ENCODE measurements at places on chromosomes 6 and 20.
A peak's percentile ranks its signal among the peaks of the same experiment; 100 is the strongest.

- DNase-seq: no peak
These were observed 112.0 kb upstream of the BEND6 start for GRCh38 chr6:56842686-56843475.

DNA sequence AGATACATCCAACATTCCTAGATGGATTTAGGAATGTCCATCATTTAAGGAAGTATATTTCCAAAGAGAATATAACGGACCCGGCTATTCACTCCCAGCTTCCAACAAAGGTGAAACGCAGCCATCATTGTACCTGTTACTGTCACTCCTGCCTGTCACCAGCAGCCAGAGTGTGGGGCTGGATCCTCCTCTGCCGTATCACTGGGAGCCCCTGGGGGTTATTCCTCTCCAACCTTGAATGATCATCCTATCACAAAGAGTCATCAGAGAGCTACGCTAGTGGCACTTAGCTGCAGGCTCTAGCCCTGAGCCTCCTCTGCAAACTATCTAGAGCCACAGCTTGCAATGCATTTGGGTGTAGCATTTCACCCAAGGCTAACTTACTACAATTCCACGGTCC is 73.6 kb upstream of the NHSL1 start:
- no peak for DNase-seq

GRCh38 chr6:50437901-50438300 is 275.4 kb upstream of the TFAP2D start:
- no peak for DNase-seq

GRCh38 chr20:6707321-6707831 is 60.1 kb upstream of the BMP2 start:
- no peak for DNase-seq

DNA sequence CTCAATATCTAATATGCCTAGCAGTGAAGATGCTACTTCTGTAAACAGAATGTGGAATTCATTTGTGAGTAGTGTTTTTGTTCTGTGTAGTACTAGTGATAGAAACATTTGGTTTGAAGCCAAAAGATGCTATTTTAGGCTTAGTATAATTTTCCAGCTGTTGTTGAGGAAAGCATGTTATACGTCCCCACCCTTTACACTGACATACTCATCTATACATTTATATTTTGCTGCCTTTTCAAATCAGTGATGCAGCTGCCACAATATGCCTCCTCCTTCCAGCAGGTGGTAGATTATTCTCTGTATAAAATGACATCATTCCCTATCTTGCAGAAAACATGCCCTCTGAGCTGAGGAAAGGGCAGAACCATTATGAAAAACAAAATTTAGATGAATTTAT is 1217.6 kb upstream of the GJE1 start:
- no peak for DNase-seq

DNA sequence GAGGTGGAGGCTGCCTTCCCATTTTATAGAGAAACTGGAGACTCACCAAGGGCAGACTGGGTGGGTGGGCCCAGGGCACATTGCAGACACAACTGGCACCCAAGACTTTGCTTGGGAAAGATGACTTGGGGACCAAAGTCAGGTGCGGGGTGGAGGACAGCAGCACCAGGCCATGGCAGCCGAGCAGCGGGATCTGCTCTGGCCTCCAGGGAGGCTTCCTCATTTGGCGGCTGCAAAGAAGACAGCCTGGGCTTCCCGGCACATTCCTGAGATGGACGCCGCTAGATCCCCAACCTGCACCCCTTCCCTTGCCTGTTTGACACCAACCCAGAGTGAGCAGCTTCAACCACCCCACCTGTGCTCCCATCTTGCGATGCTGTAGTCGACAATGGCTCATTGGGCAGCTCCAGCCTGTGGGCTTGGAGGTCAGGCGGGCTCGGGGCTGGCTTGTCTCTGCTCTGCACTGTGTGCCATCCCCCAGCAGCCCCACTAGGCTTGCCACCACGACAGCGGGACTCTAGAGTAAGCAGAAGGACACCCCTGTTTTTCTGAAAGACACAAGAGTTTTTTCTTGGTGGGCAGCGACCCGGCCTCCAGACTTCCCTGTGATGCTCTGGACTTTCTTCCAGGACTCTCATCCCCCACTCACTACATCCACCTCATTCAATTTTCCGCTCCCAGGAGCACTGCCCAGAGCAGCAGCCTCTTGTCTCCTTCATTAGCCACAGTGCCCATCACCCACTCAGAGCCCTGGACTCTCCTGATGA is 184.9 kb upstream of the CST7 start:
- DNase-seq: no peak

- no peak for DNase-seq
These were observed 39.4 kb downstream of the TFAP2A start for GRCh38 chr6:10375391-10375969.

- DNase-seq: no peak
These were observed 10.3 kb upstream of the MAS1 start for GRCh38 chr6:159880412-159880975.

DNA sequence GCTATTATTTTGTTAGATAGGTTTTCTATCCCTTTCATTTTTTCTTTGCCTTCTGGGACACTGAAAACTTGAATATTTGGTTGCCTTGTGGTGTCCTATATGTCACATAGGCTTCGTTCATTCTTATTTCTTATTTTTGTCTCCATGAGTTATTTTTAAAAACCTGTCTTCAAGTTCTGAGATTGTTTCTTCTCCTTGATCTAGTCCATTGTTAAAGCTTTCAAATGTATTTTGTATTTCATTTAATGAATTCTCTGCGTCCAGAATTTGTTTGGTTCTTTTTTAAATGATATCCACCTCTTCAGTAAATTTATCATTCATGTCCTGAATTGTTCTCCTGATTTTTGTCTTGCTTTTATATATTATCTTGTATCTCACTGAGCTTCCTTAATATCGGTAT is 243.2 kb upstream of the BMP2 start:
- no peak for DNase-seq

DNA sequence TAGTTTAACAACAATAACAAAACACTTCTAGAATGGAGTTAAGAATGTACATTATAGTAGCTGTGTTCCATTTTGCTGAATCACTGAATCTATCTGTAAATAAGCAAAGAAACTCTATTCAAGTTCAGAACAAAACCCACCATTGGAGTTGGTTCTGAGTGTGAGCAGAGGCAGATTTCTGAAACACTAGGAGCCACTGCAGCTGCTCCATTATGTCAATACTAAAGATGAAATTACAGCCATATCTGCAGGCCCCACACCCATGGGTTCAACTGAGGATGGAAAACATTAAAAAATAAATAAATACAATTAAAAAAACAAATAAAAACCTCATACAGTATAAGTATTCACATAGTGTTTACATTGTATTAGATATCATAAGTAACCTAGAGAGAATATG is 91.0 kb downstream of the REPS1 start:
- no peak for DNase-seq

- DNase-seq: no peak
These were observed 5.9 kb downstream of the HCRTR2 start for GRCh38 chr6:55180258-55180657.

GRCh38 chr6:44556046-44556445 is 168.5 kb downstream of the CDC5L start:
- no peak for DNase-seq

GRCh38 chr6:4336778-4337442 is 201.5 kb upstream of the ECI2 start:
- no peak for DNase-seq

- no peak for DNase-seq
These were observed 7.0 kb downstream of the MUC21 start for GRCh38 chr6:30990422-30991086.

DNA sequence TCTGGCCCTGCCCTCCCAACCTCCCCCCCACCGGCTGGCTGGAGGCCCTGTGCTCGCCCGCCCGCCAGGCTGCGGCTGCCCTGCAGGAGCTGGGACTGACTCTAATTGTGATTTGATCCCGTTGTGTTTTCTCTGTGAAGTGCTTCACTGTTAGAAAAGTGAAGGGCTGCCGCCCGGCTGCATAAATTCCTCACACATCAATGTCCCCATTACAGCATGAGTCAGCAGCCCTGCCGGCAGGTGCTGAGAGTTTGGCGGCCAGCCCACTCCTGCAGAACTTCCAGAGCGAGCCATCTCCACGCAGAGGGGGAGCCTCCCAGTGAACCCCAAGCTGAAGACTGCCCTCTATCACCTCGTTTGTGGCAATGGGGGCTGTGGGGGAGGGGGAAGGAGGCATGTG is 137.9 kb downstream of the DLL1 start:
- DNase-seq: no peak

DNA sequence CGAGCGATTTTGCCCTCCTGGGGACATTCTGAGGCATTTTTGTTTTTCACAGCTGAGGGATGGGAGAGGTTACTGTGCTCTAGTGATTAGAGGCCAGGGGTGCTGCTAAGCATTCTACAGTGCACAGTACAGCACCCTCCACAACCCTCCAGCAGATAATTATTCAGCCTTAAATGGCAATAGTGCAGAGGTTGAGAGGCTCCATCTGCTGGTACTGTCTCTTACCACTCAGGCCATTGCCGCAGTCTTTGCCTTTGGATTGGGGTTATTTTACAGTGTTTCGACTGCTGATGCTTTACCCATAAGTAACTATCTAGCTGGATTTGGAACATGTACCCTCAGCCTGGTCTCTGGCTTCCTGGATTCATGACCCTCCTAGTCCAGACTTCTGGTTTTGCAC is 705.3 kb downstream of the KIF16B start:
- no peak for DNase-seq

- DNase-seq: peak; percentile 18
These were observed at the start of gene HLA-DQA1 for GRCh38 chr6:32637219-32637880. Gene HLA-DQA1, plus strand, starts transcription at chr6:32637406. Its CDS starts 53 bp downstream, at chr6:32637459.

DNA sequence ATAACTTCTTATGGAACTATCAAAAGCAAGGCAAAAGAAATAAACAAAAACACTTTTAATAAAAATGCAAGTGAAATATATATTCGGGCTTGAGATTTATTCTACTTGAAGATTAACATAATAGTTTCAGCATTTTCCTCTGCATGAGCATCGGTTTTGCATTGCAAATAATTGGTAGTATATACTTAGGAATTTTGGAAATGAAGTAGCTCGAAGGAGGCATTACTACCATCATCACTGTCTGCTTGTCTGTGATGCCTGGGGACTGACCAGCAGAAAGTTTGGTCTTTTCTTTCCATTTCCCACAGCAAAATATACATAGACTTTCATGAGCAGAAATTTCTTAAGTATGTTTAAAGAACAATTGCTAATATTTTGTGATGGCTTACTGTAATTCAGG is 570.7 kb downstream of the HTR1B start:
- no peak for DNase-seq

GRCh38 chr6:139371421-139372203 is 2.8 kb downstream of the CITED2 start:
- no peak for DNase-seq

GRCh38 chr20:33399924-33400323 is 1.4 kb downstream of the CDK5RAP1 start:
- DNase-seq: no peak

DNA sequence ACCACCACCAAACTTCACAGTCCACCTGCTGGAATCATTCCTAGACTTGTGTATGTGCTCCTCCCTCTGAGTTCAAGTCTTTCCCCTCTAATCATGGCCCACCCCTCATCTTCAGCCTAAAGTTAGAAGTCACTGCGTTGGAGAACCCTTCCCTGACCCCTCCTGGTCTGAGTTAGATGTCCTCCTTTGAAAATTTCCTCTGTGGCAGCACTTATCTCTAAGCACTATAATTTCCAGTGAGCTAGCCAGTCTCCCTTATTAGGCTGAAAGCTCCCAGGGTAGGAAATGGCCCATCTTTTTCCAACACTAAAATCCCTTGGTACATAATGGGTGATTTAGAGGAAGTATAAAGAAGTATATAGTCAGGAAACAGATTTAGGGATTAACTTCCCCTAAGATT is 63.2 kb downstream of the SESN1 start:
- DNase-seq: no peak

- DNase-seq: no peak
These were observed 54.9 kb downstream of the RPP40 start for GRCh38 chr6:4948781-4949450.

DNA sequence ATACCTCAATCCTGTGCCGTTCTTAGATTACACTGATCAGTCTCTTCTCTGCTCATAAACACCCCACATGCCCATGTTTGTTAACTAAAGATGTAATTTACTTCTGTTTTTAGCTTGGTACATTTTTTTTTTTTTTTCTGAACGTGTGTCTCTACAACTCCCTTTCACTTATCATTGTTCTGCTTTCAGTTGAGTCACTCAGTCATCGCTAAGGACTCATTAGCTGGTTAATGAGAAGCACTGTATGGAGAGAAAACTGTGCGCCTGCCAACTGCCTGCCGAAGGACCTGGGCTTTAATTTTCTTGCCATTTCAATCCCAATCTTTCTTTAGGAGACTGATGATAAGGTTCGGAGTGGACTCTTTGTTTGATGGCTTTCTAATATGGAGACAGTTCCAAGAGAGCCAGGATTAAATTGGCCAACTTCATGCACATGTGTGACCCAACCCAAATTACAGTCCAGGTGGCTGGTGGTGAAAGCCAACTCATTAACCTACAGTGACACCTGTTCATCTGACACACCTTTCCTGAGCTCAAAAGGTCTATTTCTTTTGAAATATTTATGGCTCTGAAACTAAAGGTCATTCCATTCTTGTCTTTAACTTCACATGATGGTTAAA is 334.1 kb downstream of the BCKDHB start:
- DNase-seq: no peak

Measured in GM19239 (cell line).